ENCODE measurements at places on chromosomes 5 and 9.

DNA sequence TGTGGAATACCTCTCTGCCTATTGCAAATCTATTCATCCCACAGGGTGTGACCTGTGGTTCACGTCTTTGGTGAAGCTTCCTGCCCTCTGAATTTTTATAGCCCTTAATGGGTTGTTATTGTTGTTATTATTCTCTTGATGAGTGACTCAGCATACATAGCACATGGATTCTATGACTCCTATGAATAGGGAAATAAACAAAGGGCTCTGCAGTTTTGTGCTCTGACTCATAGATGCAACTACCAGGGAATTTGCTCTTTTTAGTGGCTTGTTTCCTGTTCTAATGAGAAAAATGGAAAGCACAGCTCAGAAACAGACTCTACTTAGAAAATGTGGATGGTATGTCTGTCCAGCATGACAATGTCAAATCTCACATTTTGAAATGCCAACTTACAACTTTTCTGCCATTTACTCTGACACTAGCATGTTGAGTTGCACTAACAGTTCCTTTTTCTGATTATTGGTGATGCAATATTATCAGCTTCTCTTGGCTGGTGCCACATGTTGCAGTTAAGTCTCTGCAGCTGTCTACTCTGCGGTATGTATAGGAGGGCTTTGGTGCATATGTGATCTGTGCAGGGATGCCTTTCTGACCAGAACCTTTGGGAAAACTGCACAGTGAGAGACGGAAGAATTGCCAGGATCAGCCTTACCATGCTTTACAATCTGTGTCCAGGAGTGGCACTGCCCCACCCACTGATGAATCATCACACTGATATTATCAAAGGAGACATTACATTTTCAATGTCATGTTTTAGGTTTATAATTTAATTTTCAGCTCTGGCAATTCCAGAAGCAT is 996.4 kb upstream of the WWC1 start:
- no peak for DNase-seq

DNA sequence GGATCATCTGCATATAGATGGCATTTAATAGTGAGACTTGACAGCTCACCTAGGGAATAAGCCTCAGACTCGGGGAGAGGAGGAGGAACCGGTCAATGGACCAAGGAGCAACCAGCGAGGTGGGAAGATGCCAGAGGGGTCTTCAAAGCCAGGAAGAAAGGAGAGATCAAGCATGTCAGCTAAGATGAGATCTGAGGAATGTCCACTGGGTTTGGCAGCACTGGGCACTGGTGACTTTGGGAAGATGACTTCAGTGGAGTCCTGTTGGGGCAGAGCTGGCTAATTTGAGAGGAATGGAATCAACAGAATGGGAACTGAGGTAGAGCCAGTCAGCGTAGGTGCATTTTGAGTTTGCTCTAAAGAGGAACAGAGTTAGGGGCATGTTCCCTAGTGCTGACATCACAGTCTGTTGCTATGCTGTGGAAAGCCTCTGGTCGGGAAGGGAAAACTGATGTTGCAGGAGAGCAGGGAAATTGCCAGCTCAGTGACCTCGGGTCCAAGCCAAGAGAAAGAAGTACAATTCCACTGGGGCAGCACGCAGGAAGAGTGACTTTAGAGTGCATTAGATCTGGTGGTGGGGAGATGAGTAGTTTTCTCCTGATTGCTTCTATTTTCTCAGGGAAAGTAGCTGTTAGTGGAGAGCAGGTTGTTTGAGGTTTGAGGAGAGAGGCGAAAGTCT is 56.9 kb downstream of the ZNF618 start:
- no peak for DNase-seq

DNA sequence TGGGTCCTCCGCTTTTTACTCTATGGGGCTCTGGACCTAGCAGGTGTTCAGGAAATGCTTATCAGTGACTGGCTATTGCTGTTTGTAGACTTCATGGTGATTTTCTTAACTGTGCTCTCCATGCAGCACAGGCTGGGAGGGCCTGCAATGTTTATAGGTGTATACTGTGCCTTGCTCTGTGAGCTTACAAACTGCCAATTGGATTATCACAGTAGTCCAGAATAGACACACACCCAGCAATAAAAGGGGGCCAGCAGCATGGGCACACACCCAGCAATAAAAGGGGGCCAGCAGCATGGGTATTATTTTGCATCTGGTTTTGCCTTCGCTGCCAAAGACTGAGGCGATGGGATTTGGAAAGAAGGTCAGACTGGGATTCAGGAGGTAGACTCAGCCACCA is 100.0 kb downstream of the CRB2 start:
- DNase-seq: no peak

- no peak for DNase-seq
These were observed 13.6 kb upstream of the PRSS3 start for GRCh38 chr9:33781736-33782135.

DNA sequence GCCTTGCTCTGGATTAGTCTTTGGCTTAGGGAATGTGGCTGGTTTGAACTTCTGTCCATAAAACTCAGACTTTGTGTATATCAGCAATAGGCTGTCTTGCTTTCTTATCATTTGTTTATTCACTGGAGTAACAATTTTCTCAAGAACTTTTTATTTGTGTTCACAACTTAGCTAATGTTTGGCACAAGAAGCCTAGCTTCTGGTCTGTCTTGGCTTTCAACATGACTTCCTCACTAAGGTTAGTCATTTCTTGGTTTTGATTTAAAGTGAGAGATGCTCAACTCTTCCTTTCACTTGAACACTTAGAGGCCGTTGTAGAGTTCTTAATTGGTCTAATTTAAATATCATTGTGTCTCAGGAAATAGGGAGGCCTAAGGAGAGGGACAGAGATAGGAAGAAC is 4.9 kb downstream of the FBXO38 start:
- DNase-seq: no peak

DNA sequence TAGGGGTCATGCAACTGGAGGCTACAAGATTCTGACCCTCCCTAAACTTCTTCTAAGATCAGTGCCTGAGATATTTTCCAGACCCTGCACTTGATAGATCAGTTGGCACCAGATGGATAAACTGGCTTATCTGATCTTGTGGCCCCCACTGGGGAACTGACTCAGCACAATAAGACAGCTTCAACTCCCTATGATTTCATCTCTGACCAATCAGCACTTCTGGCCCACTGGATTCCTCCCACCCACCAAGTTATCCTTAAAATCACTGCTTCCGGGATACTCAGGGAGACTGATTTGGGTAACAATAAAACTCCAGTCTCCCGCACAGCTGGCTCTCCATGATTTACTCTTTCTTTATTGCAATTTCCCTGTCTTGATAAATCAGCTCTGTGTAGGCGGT is 2180.4 kb upstream of the WWC1 start:
- no peak for DNase-seq

Measured in NCI-H526 (cell line).